ENCODE measurements at places on chromosomes 6 and 20.

- DNase-seq, result no peak
These were observed 2.2 kb upstream of the VNN1 start for GRCh38 chr6:132715881-132716637.

DNA sequence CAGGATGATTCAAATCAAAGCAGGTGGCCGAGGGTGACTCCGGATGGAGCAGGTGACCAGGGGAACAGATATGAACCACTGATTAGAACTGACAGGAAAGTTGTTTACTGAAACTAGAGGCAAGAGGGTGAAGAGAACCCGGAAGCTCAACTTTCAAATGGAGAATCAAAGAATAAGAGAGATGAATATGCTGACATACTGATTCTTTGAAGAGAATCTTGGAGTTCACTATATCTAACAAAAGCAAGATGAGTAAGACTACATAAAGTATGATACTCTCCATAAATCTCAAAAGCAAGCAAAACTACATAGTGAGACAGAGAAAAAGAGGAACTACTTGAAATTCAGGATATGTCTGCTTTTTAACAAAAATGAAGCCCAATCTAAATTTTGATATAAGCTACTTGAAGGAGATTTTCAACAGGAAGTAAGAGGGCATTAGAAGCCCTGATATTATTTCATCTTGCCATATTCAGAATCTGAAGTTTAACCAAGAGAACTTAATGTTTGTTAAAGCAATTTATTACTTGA, 4.0 kb upstream of the UBD start:
- DNase-seq, result no peak

GRCh38 chr20:48807051-48807450, 20.7 kb downstream of the PREX1 start:
- DNase-seq, result no peak

GRCh38 chr6:7919871-7920270, 9.3 kb upstream of the TXNDC5 start:
- DNase-seq, result no peak

GRCh38 chr6:82240186-82240585, 7.4 kb downstream of the IBTK start:
- DNase-seq, result no peak

DNA sequence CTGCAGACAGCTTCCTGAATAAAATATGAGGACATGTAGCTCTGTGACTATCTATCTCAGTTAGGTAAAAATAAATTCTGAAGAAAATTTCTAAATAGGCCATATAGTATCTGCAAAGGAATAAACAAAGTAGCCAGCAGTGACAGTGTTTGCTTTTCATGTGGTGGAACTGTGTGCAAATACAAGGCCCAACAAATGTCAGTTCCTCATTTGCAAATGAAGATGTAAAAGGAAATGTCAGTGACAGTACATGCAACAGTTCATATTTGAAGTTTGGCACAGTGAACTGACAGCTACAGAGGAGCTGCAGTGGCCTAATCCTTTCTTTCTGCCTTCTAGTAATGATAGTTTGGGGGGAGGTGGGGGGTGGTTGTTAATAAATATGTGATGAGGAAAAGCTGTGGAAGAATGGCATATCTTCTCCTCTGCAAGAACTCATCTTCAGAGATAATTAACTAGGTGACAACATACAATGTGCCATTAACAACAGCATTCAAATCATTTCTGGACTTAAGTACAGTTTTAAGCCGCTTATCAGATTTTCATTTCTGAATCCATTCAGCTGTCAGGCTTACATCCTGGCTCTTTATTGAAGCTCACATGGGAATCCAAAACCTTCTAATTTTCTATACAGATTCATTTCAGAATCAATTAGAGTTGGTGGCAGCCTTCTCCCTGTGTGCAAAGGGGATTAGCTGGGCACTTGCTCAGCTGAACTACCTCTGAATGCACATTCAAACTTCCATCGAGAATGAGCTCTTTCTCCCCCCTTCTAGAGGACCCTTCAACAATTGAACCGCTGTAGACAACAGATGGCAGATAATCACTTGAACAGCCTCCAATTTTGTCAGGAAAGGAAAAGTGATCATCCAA, 1059.0 kb upstream of the EPHA7 start:
- DNase-seq, result no peak

- DNase-seq, result no peak
These were observed 11.9 kb upstream of the STK38 start for GRCh38 chr6:36559011-36559793.

DNA sequence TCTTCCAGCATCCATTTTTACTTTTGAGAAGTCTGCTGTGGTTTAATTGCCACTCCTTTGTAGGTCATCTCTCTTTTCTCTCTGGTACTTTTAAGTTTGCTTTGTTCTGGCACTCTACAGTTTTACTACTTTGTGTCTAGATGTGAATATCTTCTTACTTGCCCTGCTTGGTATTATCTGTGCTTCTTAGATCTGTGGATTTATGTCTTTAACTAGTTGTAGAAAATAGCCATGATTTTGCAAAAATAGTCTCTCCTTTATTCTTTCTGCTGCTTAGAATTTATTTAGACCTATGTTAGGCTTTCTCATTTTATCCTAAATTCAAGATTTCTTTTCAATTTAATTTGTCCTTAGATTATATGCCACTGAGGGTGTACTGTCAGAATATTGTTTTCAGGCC, 5.2 kb upstream of the MAK start:
- no peak for DNase-seq

GRCh38 chr6:45424451-45424861, 46.7 kb upstream of the SUPT3H start:
- DNase-seq, result no peak

GRCh38 chr6:155483858-155484257, 28.2 kb upstream of the NOX3 start:
- DNase-seq, result no peak

GRCh38 chr6:134683783-134684422, 266.0 kb downstream of the ALDH8A1 start:
- DNase-seq, result no peak

GRCh38 chr20:23456873-23457272, 4.2 kb upstream of the CST11 start:
- no peak for DNase-seq

GRCh38 chr6:155309150-155309549, 5.1 kb downstream of the TFB1M start:
- no peak for DNase-seq

- no peak for DNase-seq
These were observed 132.7 kb upstream of the TMEM170B start for GRCh38 chr6:11404838-11405237.

DNA sequence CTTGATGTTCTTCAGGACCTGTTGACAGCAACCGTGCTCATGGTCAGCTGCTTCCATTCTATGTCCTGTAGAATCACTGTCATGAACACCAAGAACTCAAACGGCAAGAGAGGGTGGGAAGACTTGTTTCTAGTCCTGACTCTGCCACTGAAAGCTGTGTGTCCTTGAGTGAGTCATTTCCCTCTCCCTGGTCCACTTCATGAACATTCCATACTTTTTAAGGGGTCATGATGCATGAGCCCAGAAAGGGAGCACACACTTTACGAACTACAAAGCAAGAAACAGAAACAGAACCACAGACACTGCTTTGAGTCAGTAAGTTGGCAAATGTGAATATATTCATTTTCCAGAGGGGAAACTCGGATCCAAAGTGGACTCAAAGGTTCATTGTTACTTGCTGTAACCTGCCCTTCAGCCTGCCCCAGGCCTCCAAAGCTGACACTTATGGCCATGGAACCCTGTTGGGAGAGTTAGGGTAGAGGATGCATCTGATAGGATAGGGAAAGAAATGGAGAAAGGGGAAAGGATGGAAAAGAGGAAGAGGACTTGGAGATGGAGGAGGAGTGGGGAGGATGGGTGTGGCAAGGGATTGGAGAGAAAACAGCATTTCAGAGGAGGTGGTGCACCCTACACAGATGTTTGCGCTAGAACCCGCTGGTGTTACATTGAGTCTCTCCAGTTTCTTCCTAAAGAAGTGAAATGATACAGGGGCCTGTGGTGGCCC, 129.8 kb downstream of the FOXO3 start:
- DNase-seq, result no peak

DNA sequence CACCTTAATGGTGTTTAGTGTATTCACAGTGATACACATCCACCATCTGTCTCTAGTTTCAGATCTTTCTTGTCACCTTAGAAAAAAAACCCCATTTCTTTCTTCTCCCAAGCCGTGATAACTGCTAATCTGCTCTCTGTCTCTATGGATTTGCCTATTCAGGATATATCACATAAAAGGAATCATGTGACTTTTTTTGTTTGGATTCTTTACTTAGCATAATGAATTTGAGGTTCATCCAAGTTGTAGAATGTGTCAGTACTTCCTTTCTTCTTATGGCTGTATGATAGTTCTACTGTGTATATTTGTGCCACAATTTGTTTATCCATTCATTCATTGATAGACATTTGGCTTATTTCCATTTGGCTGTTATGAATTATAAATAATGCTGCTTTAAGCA, 57.1 kb downstream of the ITCH start:
- no peak for DNase-seq

DNA sequence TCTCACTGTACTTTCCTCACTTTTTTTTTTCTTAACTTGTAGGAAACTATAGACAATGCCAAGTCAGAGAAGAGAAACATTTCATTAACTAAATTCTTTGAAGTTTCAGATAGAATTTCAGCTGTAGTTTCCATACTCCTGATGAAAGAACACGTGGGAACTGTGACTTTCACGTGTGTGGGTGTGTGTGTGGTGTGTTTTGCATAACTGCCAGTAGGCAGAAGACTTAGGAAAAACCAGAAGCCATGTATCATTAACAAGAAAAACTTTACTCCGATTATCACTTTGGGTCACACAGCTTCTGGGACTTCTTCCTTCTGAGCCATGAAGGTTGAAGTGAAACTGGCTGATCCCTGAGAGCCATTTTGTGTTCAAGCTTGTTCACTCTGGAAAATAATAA, 483.3 kb downstream of the TFAP2B start:
- DNase-seq, result no peak

DNA sequence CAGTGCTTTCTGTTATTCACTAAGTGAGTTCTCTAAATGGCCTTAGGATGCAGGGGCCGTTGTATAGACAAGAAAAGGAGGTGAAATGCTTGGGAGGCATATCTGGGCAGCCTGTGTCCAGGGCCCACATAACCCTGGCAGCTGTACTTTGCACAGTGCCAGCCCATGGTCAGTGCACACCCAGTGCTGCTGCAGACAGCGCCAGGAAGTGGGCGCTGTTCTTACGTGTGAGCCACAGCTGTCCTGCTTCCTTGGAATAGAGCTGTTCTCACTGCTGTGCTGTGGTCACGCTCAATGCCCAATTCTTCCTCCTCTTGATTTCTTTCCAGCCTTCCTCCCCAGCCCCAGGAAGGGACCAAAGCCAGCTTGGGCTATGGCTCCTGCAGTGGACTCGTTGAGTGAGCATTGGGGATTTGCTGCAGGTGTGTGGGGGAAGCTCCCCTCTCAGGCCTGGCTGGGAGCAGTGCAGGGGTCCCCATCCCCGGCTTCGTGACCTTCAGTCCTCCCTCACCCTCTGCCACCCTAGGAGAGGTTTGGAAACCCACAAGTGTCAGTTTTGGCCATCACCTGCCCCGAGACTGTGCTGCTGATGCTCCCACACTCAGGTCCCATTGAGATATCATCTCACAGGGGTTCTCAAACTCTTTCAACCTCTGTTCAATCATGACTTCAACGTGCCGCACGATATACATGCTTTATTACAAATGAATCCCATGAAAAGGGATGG, 246.8 kb upstream of the EXOC2 start:
- DNase-seq, result no peak

DNA sequence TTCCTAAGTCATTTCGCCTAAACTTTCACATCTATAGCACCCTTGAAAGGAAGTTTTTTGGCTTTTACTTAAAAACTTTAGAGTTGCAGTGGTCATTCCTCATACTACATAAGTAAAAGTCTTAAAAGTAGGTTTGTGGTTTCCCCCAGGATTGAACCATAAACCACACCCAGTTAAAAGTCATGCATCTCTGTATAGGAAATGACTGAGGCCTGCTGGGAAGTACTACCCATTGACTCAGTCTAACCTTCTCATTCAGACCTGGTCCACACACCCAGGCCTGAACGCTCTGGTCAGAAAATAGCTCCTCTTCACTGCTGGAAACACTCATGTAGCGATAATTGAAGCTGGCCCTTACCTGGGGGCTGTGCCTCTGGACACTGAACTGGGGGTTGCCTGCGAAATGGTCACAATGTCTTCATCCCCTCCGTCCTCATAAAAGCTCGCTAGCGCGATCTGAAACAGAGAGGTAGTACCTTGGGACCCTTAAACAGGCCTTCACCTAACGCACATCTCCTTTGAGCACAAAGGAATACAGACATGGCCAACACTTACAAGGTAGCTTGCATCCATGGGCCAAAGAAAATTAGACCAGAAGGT, 2.6 kb downstream of the NSFL1C start:
- no peak for DNase-seq

DNA sequence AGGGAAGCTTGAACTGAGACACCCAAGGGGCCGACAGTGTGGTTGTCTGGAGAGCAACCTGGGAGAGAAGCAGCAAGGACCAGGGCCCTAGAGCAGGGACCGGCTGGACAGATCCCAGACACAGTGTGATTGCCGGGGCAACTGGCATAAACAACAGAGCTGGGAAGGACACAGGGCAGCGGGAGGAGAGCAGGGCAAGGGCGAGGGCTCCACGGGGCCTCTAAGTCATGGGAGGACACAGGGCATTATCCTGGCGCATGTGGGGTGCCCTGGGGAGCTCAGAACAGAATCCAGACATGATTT, 31.1 kb upstream of the CCR6 start:
- no peak for DNase-seq

DNA sequence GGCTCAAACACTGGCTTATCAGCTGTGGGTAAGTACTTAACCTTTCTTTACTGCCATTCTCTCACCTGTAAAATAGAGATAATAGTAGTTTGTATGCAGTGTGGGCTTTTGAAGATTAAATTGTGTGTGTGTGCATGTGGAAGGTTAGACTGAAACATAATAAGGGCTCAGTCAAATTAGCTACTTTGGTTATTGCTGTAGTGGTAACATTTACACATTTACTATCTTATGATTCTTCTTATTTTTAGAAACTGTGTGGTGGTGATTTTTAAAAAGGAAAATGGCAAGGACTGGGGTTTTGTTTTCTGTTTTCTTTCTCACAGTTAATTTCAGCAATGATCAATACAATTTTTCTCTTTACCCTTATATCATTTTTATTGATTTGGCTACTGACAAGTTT, 206.9 kb downstream of the NKAIN2 start:
- no peak for DNase-seq

GRCh38 chr20:1625083-1625690, 5.4 kb upstream of the SIRPB1 start:
- no peak for DNase-seq

- no peak for DNase-seq
These were observed 23.9 kb upstream of the APMAP start for GRCh38 chr20:25016471-25016870.

DNA sequence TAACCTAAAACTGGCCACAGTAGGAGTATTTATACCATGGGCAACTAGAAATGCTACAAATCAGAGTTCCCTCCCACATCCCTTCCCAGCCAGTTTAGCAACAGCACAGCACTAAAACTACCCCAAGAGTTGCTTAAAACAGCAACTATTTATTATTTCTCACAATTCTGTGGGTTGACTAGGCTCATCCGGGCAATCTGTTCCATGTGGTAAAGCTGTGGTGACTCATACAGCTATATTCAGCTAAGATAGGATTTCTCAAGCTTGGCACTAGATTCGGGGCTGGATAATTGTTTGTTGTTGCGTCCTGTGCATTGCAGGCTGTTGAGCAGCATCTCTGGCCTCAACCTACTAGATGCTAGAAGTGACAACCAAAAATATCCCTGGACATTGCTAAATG, 8.6 kb upstream of the HECA start:
- no peak for DNase-seq

Measured in smooth muscle cell of the brain vasculature (primary cell).